GM23338 (cell line): ENCODE measurements at places on chromosomes 7 and 10. TPM values are rescaled to one million over a fixed set of nuclear protein-coding genes. Genes with fewer than 3 reads are reported as not detected.
A peak's percentile ranks its signal among the peaks of the same experiment; 100 is the strongest.

Gene NPY
- total RNA-seq = 3.1 TPM in 1 of 2 replicates, not detected in the other

Gene HMX3
- total RNA-seq = 0.23 and 0.35 TPM in 2 replicates

DNA sequence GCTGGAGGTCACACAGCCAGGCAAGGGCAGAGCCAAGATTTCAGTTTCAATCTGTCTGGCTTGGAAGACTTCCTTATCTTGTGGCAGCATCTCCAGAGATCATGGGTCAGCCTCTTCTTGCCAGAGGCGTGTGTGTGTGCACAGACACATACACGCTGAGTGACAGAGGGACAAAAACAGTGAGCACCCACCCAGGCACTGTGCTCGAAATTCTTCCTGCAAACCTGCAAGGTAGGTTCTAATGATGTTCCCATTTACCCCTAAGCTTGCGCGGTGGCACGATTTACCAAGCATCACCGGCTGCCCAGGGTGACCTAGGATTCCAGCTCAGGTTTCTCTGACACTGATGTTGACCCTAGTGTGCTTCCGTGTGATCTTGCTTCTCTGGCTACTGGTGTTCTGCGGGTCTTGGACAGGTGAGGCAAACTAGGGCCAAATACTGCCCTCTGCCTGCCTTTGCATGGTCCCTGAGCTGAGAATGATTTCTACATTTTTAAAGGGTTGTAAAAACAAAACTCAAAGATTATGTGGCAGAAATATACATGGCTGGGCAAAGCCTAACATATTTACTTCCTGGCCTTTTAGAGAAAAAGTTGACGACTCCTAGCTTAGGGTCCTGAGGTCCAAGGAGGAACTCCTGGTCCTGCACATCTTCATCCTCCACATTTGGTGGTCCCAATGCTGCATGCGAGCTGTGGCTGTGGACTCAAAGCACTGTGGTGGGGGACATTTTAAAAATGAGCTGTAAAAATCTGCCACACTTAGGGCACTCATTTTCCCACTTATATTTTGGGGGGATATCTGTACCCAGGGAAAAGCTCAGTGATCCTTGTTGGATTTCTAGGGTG, 268.5 kb downstream of the RPS24 start:
- DNase-seq = peak; percentile 41

Gene OR2A1
- total RNA-seq = 0.10 TPM in 1 of 2 replicates, not detected in the other

- DNase-seq = no peak
Measured at GRCh38 chr7:88495881-88496725, 189.4 kb upstream of the STEAP4 start.

- DNase-seq = no peak
Measured at GRCh38 chr10:70378122-70378521, 4.3 kb downstream of the LRRC20 start.

GRCh38 chr7:38294926-38295325, 21.5 kb upstream of the TARP start:
- no peak for DNase-seq

- no peak for DNase-seq
Measured at GRCh38 chr10:43710772-43711471, 62.2 kb upstream of the ZNF32 start.

GRCh38 chr7:99132595-99133321, 11.2 kb downstream of the SMURF1 start:
- DNase-seq = no peak

DNA sequence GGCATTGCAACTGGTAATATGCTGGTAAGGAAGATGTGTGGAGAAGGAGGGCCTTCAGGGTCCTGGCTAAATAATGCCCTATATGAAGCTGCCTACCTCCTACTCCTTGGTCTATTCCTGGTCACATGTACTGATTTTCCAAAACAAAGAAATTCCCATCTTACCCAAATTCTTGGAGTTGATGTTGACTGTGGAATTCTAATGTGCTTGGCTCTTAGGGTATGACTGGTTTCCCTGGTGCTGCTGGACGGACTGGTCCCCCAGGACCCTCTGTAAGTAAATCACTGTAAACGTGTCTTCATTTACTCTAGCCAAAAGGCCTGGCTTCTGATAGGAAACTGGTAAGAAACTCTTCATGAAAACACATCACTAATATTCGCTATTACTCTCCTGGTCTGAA, 27.0 kb downstream of the COL1A2 start:
- no peak for DNase-seq

- DNase-seq = peak; percentile 37
Measured at GRCh38 chr7:121797657-121798452, 75.1 kb upstream of the PTPRZ1 start.

DNA sequence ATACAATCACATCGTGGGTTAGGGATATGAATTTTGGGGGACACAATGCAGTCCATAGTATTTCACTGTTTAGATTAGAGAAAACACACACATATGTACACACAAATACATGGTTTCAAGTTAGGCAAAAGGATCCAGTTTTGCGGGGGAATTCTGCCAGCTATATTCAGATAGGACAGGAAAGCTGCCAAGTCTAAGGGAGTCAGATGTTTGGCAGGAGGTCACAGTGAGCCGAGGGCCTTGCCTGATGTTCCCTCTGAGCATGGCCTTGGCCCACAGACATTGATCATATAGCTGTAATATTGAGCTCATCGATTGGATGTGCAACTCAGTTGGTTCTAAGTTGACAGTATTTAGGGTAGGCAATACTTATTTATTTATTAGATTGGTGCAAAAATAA, 122.8 kb downstream of the ADRA2A start:
- DNase-seq = no peak

GRCh38 chr7:50653126-50653864, 88.1 kb upstream of the DDC start:
- no peak for DNase-seq

- DNase-seq = peak; percentile 82
Measured at GRCh38 chr10:31759124-31759798, 169.4 kb downstream of the ARHGAP12 start.

DNA sequence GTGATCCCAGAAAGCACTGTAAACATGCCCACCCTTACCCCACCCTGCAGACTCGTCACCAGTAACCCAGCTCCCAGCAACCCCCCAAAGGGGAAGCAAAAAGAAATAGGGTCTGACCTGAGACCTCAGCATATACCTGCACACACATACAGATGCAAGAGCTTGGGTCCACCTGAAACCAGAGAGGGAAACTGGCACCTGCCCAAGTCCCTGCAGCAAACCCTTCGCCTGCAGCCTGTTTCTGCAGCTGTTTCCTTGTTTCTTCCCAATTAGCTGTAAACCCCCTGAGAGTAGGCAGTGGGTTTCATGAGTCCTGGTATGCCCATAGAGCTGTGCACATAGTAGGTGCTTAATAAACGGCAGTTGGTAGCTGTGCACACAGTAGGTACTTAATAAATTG, 140.5 kb downstream of the FGFR2 start:
- DNase-seq = no peak

- DNase-seq = no peak
Measured at GRCh38 chr10:123800821-123801220, 90.8 kb downstream of the CPXM2 start.

Gene NPC1L1
- total RNA-seq = not detected in 2 replicates
